Esophagus mucosa (tissue), 1 donor: ENCODE measurements at places on chromosomes 2 and 18.

- no peak for ATAC-seq
Measured at GRCh38 chr2:10787176-10787968, 25.2 kb downstream of the PDIA6 start.

- no peak for ATAC-seq
Measured at GRCh38 chr2:88852753-88853402, 161.4 kb downstream of the RPIA start.

DNA sequence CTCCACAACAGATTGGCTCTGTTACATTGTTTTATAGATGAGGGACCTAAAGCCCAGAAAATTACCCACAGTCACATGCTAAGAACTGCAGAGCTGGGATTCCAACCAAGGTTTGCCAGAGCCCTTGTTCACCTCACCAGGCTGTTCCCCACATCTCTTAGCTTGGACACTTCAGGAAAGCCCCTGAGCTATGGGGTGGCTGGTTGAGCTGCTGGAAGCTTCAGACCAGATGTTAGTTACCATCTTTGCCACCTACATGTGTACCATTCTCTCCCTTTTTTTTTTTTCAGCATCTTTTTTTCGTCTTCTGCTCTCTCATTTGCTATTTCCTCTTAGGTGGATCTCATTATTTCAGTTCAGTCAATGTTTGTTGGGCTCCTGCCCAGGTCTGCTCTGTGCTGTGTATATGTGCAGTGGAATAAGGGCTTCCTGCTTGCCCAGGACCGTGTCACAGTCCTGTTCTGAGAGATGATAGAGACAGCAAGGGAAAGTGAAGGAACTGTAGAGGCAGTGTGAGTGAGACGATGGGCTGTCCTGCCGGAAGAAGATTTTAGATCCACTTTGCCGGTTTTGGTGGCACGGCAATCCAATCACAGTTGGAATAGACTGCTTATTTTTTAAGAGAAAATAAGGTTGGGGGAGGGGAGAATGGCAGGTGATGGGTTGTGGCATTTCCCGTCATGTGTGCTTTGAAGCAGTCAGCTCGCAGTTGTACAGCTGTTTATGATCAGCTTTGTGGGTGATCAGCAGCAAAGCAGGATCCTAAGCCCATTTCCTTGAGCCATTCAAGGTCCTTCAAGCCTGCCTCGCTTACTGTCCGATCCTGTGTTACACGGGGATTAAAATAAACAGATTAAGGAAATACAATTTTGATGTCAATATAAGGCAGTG is 152.6 kb downstream of the RTN4 start:
- ATAC-seq = no peak

- peak; percentile 38 for ATAC-seq
Measured at GRCh38 chr18:23798824-23799223, 109.6 kb downstream of the LAMA3 start.

- ATAC-seq = no peak
Measured at GRCh38 chr2:224666951-224667553, 49.1 kb downstream of the CCDC195 start.

- no peak for ATAC-seq
Measured at GRCh38 chr2:1816414-1816911, 72.1 kb upstream of the PXDN start.

DNA sequence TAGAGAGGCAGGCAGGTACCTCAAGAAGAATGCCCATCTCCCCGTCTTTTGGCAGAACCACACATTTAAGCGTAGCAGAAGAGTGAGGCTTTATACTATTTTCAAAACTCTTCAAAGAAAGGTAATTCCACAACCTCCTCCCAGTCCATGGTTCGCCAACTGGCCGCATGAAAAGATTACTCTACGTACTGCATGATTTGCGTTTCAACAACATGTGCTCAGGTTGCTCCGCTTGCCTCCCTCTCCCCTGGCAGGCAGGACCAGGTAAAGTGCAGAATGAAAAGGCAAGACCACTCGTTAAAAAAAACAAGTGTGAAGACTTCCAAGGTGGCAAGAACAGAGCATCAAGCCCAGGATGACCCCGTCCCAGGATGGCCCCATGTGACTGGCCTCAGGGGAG is 143.7 kb downstream of the SP3 start:
- no peak for ATAC-seq

- ATAC-seq = no peak
Measured at GRCh38 chr2:50118905-50119702, 912.8 kb downstream of the NRXN1 start.

DNA sequence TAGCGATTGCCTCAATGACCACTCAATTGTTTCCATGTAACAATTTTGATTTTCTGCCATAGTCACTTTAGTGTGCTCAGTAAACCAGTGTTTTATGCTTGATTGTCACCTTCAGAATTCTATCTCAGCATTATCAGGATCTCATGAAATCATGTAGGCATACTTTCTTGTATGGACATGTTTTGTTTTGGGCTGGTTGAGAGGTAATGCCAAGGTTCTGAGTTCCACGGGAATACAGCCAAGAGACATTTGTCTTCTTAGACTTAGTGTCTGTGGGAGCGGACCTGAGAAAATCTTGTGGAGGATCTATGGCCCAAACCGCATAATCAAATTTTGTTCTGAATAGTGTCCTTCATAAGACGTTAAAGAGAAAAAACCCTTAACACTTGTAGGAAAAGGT is 10.2 kb downstream of the MSTN start:
- ATAC-seq = peak; percentile 54

- ATAC-seq = no peak
Measured at GRCh38 chr2:125596612-125597011, 1059.3 kb upstream of the GYPC start.

DNA sequence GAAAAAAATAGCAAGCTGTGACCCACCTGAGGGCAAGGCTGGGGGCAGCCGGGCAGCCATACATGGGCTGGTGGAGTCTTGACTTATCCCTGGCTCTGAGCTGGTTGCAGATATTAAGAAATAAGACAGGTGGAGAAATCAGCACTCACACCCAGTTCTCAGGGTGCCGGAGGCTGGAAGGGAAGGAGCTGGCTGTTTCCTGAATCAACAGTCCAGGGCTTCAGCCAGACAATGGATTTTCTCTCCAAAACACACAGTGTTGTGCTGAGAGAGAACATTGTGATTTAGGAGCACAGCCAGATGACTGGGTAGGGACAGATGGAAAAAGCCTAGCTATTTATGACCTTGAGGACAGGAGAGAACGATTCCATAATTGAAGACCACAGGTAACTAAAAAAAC is 208.8 kb downstream of the LDLRAD4 start:
- ATAC-seq = peak; percentile 15

DNA sequence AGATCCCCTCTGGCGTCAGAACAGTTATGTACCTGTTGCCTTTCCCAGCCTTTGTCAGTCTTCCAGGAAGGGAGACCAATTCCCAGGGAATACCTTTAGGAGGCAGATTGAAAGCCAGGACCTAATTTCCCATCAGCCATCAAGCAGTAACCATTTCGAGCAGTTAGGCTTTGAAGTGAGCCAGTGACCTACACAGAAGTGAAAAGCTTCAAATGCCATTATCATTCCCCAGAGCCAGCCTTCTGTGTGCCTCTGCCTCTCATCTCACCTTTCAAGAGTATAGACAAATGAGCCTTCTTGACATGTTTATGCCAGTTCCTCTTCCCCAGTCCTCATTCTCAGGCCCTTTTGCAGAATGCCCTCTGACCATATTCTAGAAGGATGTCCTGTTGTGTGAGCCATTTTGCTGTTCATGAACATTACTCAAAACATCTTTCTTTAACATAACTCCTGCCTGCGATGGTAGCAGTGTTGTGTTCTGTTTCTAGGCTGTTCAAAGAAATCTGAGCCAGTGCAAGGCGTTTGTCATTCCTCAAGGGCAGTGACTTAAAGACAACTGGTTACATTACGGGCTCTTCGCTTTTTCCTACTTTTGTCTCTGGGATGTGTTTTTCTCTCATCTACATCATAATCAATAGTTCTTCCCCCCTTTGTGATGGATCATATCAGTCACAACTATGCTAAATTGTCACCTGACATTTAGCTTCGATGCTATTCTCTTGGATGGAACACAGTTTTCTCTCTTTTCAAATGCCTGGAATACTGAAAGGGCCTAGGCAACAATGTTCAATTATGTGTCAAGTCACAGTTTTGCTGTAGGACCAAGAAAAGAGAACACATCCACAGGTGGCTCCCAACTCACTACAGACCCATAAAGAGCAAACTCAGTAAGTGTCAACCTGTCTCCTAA is 138.6 kb downstream of the ALK start:
- no peak for ATAC-seq

DNA sequence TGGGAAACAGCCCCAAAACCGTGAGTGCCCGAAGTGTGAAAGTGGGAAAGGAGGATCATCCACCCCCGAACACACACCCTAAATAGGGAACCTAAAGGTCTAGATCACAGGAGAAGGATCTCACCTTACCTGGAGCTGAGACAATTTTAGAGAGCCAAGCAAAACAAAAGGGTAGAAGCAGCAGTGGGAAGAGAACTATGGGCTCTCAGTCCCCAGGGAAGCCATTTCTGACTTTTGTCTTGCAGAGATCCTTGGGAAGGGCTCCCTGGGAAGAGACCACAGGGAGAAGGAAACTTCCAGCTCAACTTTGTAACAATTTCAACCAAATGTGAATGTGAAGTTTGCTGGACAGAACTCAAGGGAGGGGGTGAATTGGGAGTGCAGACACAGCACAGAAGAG is 110.6 kb downstream of the WDPCP start:
- no peak for ATAC-seq

DNA sequence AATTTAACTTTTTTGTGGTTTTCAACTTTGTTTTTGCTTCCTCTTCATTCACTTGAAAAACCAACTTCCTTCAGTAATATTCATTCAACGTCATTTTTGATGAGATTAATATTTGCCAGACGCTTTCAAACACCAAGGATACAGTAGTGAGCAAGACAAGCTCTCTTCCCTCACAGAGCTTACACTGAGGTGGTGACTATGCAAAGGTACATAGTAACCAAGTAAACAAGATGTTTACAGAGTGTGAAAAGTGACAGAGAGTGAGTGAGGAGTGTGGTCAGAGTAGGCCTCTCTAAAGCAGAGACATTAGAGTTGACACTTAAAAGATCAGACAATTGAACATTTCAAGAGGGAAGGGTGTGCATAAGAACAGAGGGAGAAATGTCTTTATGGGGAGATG is 155.5 kb downstream of the TMEM247 start:
- ATAC-seq = no peak

GRCh38 chr18:32771169-32771751 is 1.6 kb downstream of the KLHL14 start:
- ATAC-seq = peak; percentile 31

- no peak for ATAC-seq
Measured at GRCh38 chr2:86118130-86118529, 12.1 kb downstream of the PTCD3 start.

DNA sequence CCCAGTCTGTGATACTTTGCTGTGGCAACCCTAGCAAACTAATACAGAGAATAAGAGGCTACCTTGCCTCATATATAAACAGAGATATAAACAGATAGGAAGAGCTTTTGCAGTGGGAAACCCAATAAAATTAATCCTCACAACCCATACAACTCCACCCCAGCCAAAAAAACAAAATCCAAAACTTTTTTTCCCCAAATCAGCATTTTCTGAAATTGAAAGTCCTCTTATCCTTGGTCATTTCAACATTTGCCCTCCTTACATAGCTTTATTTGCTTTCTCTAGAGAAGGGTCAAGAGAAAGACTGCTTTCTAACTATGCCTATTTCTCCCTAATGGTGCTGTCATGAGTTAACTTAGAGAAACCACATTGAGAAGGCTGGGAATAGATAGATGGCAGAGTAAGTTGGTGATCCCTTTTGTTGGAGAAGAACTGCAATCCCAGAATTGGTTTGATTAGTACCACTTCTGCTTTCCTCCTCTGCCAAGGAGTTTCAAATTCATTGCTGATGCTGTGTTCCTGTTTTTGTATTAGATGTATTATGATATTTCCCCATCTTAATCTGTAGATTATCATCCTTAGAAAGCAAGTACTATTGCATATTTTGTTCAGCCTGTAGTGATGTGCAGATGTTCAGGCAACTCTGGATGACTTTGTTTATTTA is 76.5 kb upstream of the B3GNT2 start:
- no peak for ATAC-seq

DNA sequence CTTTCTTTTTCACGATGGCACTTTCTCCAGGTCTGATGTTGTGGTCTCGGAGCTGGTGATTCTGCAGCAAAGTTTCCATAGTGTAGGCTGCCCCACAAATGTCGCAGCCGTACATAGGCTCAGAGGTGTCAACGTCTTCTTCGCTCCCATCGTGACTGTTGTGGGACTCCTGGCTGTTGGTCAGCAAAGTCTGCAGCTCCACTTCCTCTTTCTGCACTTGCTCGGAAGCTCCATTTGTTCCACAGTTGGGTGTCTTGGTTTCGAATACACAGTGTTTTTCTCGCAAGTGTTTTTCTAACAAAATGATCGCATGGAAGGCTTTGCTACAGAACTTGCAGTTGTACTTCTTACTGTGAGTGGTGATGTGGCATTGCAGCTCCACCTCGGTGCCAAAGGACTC is 126.8 kb downstream of the ZNF521 start:
- no peak for ATAC-seq

GRCh38 chr18:28657961-28658360 is 481.0 kb upstream of the CDH2 start:
- ATAC-seq = no peak

GRCh38 chr2:181165199-181165868 is 184.9 kb downstream of the UBE2E3 start:
- ATAC-seq = no peak

- ATAC-seq = no peak
Measured at GRCh38 chr18:37913051-37913450, 347.5 kb upstream of the CELF4 start.

GRCh38 chr2:73334045-73334444 is 40.7 kb upstream of the EGR4 start:
- ATAC-seq = no peak

GRCh38 chr2:218648088-218648786 is 11.2 kb downstream of the ZNF142 start:
- peak; percentile 59 for ATAC-seq

GRCh38 chr2:194661431-194661830 is 995.6 kb upstream of the SLC39A10 start:
- ATAC-seq = no peak

DNA sequence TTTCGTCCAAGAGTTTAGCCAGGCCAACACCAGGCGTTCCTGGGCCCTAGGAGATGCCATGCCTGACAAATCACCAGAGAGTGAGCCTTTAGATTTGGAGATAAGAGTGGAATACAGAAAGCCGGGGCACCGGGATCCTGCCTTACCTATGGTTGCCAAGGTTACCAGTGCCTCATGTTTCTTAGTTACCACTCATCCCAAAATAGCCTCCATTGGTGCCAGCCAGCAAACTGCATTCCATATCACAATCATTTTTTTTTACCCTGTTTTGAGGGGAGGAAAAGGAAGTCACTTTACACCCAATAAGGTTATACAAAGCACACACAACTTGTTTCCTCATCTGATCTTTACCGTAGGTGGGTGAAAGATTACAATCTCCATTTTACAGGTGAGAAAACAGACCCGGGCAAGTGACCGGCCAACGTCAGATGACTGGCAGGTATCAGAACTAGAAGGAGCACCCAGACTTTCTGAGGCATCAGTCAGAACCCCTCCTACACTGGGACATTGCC is 48.3 kb upstream of the PDIA6 start:
- ATAC-seq = no peak

DNA sequence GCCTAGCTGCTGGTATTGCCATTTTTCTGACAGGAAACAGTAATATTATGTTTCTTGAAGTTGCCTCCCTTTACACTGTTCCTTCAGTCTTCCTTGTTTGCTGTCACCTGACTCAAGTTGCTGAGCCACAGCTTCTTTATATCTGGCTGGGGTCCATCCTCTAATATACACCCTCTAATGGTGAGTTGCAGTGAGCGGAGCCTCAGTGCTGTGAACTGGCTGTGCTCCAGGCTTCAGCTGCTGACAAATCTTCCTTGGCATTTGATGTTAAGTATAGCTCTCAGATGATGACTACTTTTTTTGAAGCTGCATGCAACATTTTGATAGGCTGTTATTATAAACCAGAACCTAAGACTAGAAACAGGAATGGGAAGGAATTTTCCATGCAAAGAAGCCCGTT is 366.7 kb downstream of the NUP35 start:
- no peak for ATAC-seq
